ENCODE measurements at places on chromosomes 12 and 14. TPM values are rescaled to one million over a fixed set of nuclear protein-coding genes. Genes with fewer than 3 reads are reported as not detected.

Gene MAP1LC3B2
- not detected for total RNA-seq

Gene LRR1
- 11.9 TPM for total RNA-seq

Gene SERPINA1
- 1,581 TPM for total RNA-seq

Gene ADGRD1
- total RNA-seq: 66.2 TPM

Gene AQP6
- 0.40 TPM for total RNA-seq

Gene CRIP2
- 135 TPM for total RNA-seq

Gene SERPINA10
- total RNA-seq: not detected

Gene TMCC3
- total RNA-seq: 7.8 TPM

Gene NFE2
- total RNA-seq: 6.9 TPM

Gene RPGRIP1
- 0.65 TPM for total RNA-seq

Gene ATF7
- total RNA-seq: 43.3 TPM

Gene SLC38A6
- 62.4 TPM for total RNA-seq

Gene OAS3
- 13.9 TPM for total RNA-seq

Gene OVCH1
- total RNA-seq: not detected

Gene GPX2
- total RNA-seq: 2.9 TPM

Gene CARMIL3
- 2.4 TPM for total RNA-seq

Gene AHNAK2
- total RNA-seq: 26.6 TPM

Gene SERPINA12
- not detected for total RNA-seq

Gene KCNMB4
- total RNA-seq: 6.0 TPM

Gene ADAMTS20
- total RNA-seq: not detected

Gene KCNK13
- total RNA-seq: 1.4 TPM

Gene MPHOSPH9
- 56.9 TPM for total RNA-seq

Gene ACOT4
- total RNA-seq: 4.2 TPM

Gene BTBD7
- total RNA-seq: 47.7 TPM

Gene IL22
- not detected for total RNA-seq

Gene SERPINA9
- not detected for total RNA-seq

Gene KITLG
- 53.8 TPM for total RNA-seq

Gene CLSTN3
- 37.8 TPM for total RNA-seq

Gene LALBA
- total RNA-seq: not detected

Gene TXNDC16
- 5.2 TPM for total RNA-seq

Gene NRXN3
- total RNA-seq: 8.3 TPM

Gene KRT73
- total RNA-seq: not detected

Gene CD27
- 2.0 TPM for total RNA-seq

Gene POTEM
- total RNA-seq: not detected

Gene PRH2
- total RNA-seq: not detected

Gene TSPAN19
- 13.7 TPM for total RNA-seq

Gene NFATC4
- total RNA-seq: 38.6 TPM

Gene SLC25A29
- total RNA-seq: 45.6 TPM

Gene TGM1
- total RNA-seq: 8.8 TPM

Gene USP44
- 11.6 TPM for total RNA-seq

Measured in lung (tissue), 17 donors.